ENCODE measurements at places on chromosomes 4 and X.

DNA sequence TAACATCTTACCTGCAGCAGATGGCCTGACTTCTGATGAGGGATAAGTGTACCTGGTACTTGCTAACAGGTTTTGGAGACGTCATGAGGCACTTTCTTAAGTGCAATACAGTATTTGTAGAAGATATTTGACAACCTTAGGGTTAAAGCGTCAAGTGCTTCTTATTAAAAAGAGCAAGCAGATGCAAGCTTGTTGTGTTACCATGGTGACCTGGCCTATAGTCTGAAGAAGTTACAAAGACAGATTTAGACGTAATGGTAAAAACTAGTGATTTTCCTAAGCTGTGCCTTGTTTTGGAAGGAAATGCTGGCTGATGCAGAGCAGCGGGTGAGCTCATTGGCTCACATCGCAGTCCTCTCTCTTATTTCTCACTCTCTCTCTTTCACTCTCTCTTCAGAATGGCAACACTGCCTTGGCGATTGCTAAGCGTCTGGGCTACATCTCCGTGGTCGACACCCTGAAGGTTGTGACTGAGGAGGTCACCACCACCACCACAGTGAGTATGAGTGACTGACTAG, 243.6 kb downstream of the ANK2 start:
- DNase-seq = no peak

DNA sequence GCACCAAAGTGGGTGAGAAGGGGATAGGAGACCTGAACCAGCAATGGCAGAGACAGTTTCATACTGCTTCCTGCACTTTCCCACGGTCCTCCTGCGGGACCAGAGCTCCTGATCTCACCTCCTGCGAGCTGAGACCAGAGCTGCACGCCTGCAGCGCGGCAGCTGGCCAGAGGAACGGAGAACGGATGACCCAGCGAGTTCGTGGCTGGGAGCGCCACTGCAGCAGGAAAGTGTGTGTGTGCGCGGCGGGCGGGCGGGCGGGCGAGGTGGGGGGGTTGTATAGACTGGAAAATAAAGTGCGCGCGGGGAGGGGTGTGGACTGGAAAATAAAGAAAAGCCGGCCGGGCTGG, 16.5 kb downstream of the MCF2 start:
- DNase-seq = no peak

DNA sequence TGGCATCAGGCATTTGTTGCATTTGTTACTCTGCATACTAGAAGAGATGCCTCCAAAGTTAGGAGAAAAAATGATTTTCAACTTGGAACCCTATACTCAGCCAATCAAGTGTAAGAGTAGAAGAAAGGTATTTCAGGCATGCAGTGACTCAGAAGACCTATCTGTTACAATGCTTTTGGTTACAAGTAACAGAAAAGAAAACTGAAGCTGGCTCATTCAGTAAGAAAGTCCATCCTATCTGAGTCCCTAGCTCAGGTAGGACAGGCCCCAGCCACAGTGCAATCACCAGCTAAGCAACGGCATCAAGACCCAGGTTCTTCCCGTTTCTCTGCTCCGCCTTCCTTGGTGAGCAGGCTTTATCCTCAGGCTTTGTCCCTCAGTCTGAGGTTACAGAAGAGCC, 23.3 kb downstream of the MECP2 start:
- DNase-seq = no peak

DNA sequence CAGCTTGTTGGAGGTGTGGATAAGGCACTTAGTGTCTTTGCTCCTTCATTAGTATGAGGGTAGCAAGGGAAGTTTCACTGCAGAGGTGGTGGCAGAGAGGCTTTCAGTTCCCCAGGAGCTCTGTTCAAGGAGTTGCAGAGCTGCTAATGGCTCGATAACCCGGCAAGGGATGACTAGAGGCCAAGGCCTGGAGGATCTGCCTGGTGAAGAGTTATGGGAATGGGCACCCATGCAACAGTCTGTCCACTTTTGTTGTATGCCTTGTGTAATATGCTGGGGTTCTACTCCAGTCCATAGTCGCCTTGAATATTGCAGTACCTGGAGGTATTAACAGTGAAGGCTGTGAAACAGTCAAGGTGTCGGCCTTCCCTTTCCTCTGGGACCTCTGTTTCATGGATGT, 67.8 kb upstream of the NBDY start:
- no peak for DNase-seq

DNA sequence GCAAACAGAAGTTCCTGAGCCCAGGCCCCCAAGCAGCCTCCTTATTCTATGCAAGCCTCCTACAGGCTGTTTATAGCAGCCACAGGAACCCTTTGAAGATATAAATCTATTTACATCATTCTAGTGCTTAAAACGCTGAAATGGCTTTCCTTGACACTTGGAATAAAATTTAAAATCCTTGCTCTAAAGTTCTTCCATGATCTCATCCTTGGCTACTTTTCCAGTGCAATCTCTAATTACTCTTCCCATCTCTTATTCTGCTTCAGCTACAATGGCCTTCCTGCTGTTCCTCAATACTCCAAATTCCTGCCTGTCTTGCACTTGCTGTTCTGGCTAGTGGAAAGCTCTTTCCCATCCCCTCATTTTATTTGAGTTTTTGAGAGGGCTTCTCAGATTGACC, 634.2 kb upstream of the NR3C2 start:
- no peak for DNase-seq

GRCh38 chr4:129545599-129546278, 449.8 kb downstream of the C4orf33 start:
- DNase-seq = no peak
